CD8-positive, alpha-beta memory T cell (primary cell): ENCODE measurements at places on chromosomes 3 and 15. TPM values are rescaled to one million over a fixed set of nuclear protein-coding genes. Genes with fewer than 3 reads are reported as not detected.

GRCh38 chr3:188082450-188082849 lies 71.5 kb upstream of the LPP start:
- no peak for DNase-seq

AGTR1 gene
- total RNA-seq, result not detected

GRCh38 chr15:37372064-37372463 lies 271.7 kb upstream of the MEIS2 start:
- DNase-seq, result no peak

CD96 gene
- total RNA-seq, result 80.9 TPM

WDR93 gene
- not detected for total RNA-seq

- DNase-seq, result no peak
Observed at GRCh38 chr3:49132437-49133225, at the start of gene LAMB2. LAMB2 (minus strand) TSS chr3:49133050; CDS start chr3:49132867, 183 bp downstream.
